ENCODE measurements at places on chromosomes 11 and 22. TPM values are rescaled to one million over a fixed set of nuclear protein-coding genes. Genes with fewer than 3 reads are reported as not detected.

The OR51B5 gene
- total RNA-seq, result not detected

The SNX15 gene
- 19.4 TPM for total RNA-seq

The SLC1A2 gene
- 0.63 TPM for total RNA-seq

The MMP8 gene
- 0.41 TPM for total RNA-seq

The MRGPRE gene
- total RNA-seq, result not detected

The SCGB1D2 gene
- not detected for total RNA-seq

The FBLN1 gene
- 92.8 TPM for total RNA-seq

The MOGAT2 gene
- not detected for total RNA-seq

The TRAF6 gene
- 10.7 TPM for total RNA-seq

The HBG1 gene
- total RNA-seq, result not detected

The SHANK3 gene
- 8.2 TPM for total RNA-seq

The SMIM35 gene
- not detected for total RNA-seq

The DNAJC24 gene
- 10.0 TPM for total RNA-seq

The OR1S2 gene
- total RNA-seq, result not detected

The NXPE2 gene
- 0.22 TPM for total RNA-seq

The SERPING1 gene
- 851 TPM for total RNA-seq

The ANGPTL5 gene
- total RNA-seq, result 3.3 TPM

The LMO1 gene
- not detected for total RNA-seq

The SF3A1 gene
- total RNA-seq, result 52.3 TPM

The TRIM29 gene
- total RNA-seq, result 2.7 TPM
